Tibial nerve (tissue), 4 donors: ENCODE measurements at places on chromosomes 7 and 10. TPM values are rescaled to one million over a fixed set of nuclear protein-coding genes. Genes with fewer than 3 reads are reported as not detected.
A peak's percentile ranks its signal among the peaks of the same experiment; 100 is the strongest.

The PAX4 gene
- not detected for total RNA-seq

The VIPR2 gene
- total RNA-seq, result 0.22 TPM

The MGAM2 gene
- 3.1 TPM for total RNA-seq

The ODAD2 gene
- not detected for total RNA-seq

The ZNF138 gene
- total RNA-seq, result 14.7 TPM

The SLC25A13 gene
- total RNA-seq, result 29.7 TPM

The OR13A1 gene
- total RNA-seq, result not detected

The ENKUR gene
- not detected for total RNA-seq

GRCh38 chr7:151875942-151876898 is 695 bp downstream of the PRKAG2 start:
- H3K4me1 ChIP-seq, result peaks cover 33% of the 10 kb centered on the region
- H3K4me3 ChIP-seq, result peak overlapping the region; percentile 86
- H3K27ac ChIP-seq, result peak overlapping the region; percentile 98
- DNase-seq, result peak; percentile 79
- no peaks in the 10 kb centered on the region for H3K27me3 ChIP-seq
- H3K36me3 ChIP-seq, result no peaks in the 10 kb centered on the region

DNA sequence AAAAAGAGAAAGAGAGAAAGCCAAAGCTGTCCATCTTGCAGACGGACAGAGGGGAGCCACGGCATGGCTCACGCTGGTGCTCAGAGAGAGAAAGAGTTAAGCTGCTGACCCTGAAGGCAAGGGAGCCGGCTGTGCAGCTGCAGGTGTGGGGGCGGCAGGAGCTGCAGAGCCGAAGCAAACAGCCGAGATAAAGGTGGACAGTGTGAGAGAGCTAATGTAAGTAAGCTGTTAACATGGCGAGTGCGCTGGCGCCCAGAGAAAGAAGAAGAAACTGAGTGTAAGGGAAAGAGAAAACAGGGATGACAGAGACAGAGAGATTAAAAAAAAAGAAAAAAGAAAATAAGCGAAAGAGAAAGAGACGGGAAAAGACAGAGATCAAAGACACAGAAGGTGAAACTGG is 18.2 kb downstream of the COL17A1 start:
- no peak for DNase-seq
- H3K27ac ChIP-seq, result no peak overlapping the region
- H3K4me1 ChIP-seq, result no peaks in the 10 kb centered on the region
- no peak overlapping the region for H3K4me3 ChIP-seq
- H3K36me3 ChIP-seq, result no peaks in the 10 kb centered on the region
- no peaks in the 10 kb centered on the region for H3K27me3 ChIP-seq

- no peaks in the 10 kb centered on the region for H3K4me1 ChIP-seq
- H3K36me3 ChIP-seq, result no peaks in the 10 kb centered on the region
- no peak overlapping the region for H3K27ac ChIP-seq
Observed at GRCh38 chr7:84162584-84162983, 32.0 kb downstream of the SEMA3A start.

GRCh38 chr7:105691082-105691679 is 109.9 kb upstream of the EFCAB10 start:
- H3K4me3 ChIP-seq, result peak overlapping the region; percentile 41
- no peaks in the 10 kb centered on the region for H3K27me3 ChIP-seq
- no peak for DNase-seq
- H3K36me3 ChIP-seq, result no peaks in the 10 kb centered on the region

- H3K4me3 ChIP-seq, result no peak overlapping the region
- no peaks in the 10 kb centered on the region for H3K36me3 ChIP-seq
- H3K4me1 ChIP-seq, result peaks cover 4% of the 10 kb centered on the region
- H3K27ac ChIP-seq, result no peak overlapping the region
- no peaks in the 10 kb centered on the region for H3K27me3 ChIP-seq
Observed at GRCh38 chr7:22587322-22587721, 87.3 kb upstream of the STEAP1B start.

DNA sequence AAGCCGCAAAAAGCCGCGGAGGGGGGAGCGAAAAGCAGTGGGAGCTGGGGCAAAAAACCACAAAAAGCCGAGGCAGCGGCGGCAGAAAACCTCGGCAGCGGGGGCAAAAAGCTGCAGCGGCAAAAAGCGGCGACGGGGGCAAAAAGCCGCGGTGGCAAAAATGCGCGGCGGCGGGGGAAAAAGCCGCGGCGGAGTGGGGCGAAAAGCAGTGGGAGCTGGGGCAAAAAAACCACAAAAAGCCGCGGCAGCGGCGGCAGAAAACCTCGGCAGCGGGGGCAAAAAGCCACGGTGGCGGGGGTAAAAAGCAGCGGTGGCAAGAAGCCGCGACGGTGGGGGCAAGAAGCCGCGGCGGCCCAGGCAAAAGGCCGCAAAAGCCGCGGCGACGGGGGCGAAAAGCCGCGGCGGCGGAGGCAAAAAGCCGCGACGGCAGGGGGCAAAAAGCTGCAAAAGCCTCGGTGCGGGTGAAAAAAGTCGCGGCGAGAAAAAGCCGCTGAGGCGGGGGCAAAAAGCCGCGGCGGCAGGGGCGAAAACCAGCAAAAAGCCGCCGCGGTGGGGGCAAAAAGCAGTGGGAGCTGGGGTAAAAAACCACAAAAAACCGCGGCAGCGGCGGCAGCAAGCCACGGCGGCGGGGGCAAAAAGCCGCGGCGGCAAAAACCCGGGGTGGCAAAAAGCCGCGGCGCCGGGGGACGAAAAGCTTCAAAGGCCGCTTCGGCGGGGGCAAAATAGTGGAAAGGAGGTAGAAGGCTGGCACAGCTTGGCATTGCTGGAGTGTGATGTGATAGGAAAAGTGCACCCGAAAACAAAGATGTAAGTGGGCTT is 135.9 kb downstream of the ZNF92 start:
- no peaks in the 10 kb centered on the region for H3K36me3 ChIP-seq
- peak overlapping the region; percentile 51 for H3K4me3 ChIP-seq
- peaks cover 21% of the 10 kb centered on the region for H3K4me1 ChIP-seq
- DNase-seq, result no peak
- H3K27ac ChIP-seq, result no peak overlapping the region
- H3K27me3 ChIP-seq, result no peaks in the 10 kb centered on the region

- H3K36me3 ChIP-seq, result peaks cover 38% of the 10 kb centered on the region
- no peaks in the 10 kb centered on the region for H3K27me3 ChIP-seq
- H3K4me3 ChIP-seq, result no peak overlapping the region
- no peaks in the 10 kb centered on the region for H3K4me1 ChIP-seq
Observed at GRCh38 chr7:99422186-99422585, 13.4 kb downstream of the BUD31 start.
